ENCODE measurements at places on chromosomes 4 and X.

- DNase-seq: no peak
These were observed 8.0 kb downstream of the MSX1 start for GRCh38 chr4:4867375-4868039.

DNA sequence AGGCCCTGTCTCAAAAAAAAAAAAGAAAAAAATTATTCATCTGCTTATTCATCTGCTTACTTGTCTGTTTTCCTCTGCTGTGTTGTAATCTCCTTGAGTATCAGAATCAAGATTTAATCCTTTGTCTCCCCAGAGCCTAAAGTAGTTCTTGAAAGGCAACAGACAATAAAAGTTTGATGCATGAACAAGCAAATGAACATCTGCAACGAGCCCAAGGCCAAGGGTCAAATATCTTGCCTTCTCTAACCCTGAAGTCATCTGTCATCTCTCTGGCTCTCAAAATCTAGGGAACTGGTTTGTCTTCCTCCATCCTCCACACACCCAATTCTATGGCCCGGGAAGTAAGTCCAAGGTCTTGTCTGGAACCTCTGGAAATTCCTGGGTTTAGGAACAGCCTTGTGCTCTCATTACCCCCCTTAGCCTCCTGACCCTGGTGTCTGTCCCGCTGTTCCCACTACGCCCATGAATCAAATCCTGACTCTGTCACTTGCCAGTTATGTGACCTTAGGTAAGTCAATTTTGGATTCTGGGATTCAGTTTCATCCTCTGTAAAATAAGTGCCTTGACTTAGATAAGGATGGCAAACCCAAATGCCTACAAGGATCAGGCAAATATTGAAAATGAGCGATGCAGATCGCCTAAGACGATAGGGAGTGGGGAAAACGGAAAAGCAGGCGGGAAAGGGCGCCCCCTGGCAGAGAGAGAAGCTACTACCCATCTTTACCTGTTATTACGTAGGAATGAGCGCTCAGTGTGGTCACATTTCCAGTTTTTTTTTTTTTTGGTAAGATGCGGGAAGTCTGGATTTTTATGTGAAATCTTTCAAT is 102.7 kb upstream of the DHX15 start:
- peak; percentile 30 for DNase-seq

DNA sequence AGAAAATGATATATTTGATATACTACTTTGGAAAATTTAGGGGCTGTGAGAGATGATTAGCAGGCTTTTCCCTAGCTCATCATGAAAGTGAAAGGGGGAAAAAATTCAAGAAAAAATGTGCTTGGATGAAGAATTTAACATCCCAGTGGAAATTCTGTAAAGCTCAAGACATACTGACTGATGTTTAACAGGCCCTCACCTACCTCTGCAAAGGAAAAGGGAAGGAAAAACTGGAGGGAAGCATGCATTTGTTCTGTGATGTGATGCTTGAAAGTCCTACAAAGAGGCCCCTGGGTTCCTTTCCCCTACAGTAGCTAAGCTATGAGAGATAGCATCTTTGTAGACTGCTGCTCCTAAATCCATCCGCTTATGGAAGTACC is 364.1 kb downstream of the PDGFC start:
- DNase-seq: no peak

DNA sequence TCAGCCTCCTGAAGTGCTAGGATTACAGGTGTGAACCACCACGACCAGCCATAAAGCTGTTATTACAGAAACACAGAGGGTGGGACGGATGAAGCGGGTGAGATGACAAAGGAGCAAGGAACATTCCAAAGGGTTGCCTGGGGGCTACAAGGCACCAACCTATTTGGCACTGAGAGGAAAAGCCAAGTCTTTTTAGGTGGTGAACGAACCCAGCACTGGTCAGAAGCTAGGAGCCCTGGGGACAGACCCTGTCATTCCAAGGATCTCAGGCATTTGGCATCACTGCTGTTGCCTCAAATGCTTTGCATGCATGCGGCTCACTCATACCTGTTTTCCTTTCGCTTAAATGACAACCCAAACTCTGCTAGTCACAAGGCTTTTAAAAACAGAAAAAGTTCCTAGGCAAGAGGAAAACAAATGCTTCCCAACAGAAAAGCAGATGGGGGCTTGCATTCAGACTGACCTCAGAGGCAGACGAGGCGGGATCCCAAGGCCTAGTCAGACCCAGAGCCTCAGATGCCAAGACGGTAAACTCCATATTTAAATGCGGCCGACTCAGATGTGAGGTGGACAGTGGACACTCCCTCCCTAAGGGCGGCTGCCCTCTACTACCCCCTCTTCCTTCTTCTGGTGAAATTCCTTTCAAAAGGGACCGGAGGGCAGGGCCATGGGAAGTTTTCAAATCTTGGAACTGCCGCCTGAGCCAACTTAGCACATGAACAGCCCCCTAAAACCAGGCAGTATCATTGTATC is 4.5 kb downstream of the MAP7D2 start:
- no peak for DNase-seq

DNA sequence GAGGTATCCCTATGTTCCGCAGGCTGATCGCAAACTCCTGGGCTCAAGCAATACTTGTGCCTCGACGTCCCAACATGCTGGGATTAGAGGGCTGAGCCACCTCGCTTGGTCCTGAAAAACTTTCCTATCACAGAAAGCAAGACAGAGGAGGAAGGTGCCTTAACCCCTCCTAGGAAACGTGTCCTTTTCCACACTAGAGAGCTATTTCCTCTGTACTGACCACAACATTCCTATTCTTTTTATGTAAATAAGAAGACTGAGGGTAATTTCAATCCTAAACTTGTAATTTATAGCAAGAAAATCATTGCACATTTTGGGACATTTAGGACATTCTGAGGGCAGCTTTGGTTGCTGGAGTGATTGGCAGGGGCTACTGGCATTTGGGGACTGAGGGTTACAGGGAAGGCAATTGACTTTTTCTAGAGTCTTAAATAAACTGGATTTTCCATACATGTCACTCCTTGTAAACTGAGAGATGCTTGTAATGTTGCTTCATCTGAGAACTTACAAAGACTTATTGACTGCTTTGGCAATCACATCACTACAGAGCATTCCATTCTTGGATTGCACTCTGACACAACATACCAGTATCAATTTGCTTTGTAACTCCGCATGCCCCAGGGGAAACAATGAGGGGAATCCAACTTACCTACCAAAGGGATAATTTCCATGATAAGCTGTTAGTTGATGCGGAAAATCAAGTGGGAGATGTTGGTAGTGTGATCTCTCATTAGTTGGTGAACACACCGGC is 15.6 kb downstream of the XAGE3 start:
- no peak for DNase-seq

DNA sequence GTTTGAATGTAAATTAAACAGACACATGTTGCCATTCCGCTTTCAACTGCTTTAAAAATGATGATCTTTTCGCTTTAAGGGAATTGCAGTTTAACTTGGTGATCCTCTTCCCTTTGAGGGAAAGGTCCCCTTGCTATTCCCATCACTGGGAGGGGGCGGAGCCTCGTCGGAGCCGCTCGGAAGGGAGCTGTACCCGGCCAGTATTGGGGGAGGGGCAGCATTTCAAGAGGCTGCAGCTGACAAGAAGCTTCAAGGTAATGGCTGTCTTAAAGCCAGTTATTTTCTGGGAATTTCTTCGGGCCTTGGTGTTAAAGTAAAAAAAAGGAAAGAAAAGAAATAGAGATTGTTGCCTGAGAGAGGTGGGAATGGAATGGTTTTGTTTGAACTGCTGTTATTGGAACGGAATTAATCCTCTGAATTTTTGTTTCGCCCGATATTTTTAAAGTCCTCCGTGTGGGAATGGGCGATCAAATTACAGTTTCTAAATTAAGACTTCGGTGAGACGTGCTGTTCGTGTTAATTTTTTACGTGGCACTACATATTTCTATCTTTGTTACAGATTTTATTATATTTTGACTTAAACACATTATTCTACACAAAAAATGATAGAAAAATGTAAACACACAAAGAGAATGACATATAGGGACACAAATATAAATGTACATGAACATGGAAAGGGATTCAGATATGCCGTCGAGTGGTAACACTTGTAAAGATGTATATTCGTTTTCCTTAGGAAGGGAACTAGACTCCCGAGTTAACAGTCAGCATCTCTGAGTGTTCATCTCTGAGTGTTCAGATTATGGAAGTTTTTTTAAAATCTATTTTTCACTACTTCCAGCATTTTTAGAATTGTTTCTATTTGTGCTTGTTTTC is 9.2 kb downstream of the PWWP3B start:
- no peak for DNase-seq

GRCh38 chr4:40587826-40588225 is 41.8 kb downstream of the RBM47 start:
- no peak for DNase-seq

DNA sequence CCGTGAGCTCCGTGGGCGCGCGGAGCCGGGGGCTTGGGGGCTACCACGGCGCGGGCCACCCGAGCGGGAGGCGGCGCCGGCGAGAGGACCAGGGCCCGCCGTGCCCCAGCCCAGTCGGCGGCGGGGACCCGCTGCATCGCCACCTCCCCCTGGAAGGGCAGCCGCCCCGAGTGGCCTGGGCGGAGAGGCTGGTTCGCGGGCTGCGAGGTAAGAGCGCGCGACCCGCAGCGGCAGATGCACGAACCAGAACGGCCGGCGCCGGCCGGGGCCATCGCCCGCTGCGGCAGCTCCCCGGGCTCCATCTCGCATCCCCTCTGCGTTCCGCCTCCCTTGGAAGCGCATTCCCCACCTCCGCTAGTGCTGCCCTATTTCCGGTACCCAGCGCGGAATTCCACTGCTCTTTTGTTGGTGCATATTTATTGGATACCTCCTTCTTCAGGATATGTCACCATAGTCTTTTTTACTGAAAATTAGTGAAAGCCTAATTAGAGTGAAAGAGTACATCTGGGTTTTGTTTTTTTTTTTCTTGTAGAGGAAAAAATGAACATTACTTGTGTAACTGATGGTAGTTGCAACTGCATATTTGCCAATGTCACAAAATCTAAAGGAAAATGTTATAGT is 797 bp downstream of the PKD2 start:
- peak; percentile 54 for DNase-seq

GRCh38 chr4:77123411-77123810 is 33.6 kb upstream of the CCNG2 start:
- no peak for DNase-seq

GRCh38 chr4:121838136-121838535 is 14.5 kb upstream of the CCNA2 start:
- no peak for DNase-seq

DNA sequence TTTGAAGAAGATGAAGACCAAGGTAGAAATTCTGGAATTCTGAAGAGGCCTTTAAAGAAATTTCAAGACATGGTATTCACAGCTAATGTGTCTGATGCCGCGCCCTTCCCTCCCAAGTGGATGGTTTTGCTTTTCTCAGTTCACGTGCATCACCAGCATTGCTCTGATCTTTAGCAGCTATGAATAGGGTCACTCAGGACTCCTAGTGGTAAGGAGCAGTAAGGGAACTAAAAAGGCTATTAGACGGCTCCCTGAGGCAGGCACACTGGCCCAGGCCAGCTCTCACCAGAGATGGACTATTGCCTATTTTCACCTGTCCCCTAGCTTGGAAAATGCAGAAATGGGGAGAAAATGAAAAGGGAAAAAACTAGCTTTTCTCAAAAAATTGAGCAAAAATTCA is 447.5 kb upstream of the RASGEF1B start:
- peak; percentile 21 for DNase-seq

DNA sequence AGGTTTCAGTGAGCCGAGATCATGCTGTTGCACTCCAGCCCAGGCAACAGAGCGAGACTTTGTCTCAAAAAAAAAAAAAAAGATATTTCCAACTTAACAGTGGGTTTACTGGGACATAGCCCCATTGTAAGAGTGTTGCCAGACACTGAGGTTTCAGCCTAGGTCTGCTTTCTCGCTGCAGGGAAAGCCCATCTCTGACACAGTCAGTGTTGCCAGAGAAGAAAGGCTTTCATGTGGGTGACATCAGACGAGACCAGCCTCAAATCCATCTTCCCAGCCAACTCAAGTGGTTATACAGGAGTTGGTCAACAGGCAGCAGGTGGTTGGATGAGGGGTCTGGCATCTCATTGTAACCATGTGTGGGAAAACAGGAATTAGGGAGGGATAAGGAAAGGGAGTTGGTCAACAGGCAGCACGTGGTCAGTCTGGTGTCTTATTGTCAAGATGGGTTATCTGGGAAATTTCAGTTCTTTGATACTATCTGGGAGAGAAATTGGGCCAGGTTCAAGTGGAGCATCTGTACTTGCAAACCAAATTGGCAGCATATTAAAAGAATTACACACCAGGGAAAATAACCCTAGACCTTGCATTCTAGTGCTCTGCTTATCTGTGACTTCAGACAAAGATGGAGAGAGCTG is 41.1 kb downstream of the NELFA start:
- DNase-seq: no peak

GRCh38 chrX:66638591-66639500 is at the start of gene EDA2R:
EDA2R (minus strand) TSS chrX:66639078; CDS start chrX:66616020, 23,058 bp downstream.
- DNase-seq: peak; percentile 68

- no peak for DNase-seq
These were observed 22.4 kb upstream of the XAGE2 start for GRCh38 chrX:52346174-52347165.

GRCh38 chrX:120244395-120244734 is 6.2 kb upstream of the ZBTB33 start:
- no peak for DNase-seq

DNA sequence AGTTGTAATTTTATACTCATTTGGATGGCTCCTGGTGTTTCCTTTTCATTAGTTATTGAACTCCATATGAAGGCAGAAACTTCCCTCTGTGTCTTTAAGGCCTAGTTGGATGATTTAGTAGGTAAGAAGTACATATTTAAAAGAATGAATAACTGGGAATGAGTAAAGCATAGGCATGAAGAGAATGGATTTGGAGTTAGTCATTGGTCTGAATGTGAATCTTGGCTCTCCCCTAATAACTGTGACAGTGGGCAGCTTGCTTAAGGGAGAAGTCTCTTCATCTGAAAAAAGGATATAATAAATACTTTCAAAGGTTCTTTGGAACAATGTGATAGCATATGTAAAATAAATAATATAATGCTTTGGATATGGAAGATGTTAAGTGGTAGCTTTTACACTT is 13.2 kb downstream of the SNX25 start:
- DNase-seq: no peak

DNA sequence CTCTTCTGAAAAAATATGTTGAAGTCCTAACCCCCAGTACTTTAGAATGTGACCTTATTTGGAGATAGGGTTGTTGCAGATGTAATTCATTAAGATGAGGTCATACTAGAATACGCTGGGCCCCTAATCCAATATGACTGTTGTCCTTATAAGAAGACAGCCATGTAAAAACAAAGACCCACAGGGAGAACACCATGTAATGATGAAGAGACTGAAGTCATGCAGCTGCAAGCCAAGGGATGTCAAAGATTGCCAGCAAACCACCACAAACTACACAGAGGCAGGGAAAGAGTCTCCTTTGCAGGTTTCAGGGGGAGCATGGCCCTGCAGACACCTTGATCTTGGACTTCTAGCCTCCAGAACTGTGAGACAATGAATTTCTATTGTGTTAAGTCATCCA is 37.4 kb downstream of the CXorf58 start:
- DNase-seq: no peak

- peak; percentile 39 for DNase-seq
These were observed 418 bp downstream of the TAB3 start for GRCh38 chrX:30888526-30889146.

DNA sequence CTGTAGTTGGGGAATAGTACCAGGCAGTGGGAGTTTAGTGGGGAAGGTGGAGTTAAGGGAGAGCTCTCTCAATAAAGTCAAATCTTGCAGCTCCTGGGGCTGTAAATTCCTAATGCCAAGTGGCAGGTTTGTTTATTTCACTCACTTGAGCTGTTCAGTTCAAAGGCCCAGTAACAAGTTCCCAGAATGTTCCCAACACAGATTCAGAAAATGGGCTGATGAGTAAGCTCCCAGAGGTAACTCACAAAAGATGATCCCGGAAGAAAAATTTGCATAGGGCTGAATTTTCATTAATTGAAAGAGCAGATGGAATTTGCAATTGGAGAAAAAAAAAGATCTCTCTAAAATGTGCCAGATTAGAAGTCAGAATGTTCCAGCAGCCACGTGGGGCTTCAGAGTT is 286.2 kb downstream of the EVC2 start:
- DNase-seq: no peak

All from GM10248 (cell line).